ENCODE measurements at places on chromosomes 2 and 18.

DNA sequence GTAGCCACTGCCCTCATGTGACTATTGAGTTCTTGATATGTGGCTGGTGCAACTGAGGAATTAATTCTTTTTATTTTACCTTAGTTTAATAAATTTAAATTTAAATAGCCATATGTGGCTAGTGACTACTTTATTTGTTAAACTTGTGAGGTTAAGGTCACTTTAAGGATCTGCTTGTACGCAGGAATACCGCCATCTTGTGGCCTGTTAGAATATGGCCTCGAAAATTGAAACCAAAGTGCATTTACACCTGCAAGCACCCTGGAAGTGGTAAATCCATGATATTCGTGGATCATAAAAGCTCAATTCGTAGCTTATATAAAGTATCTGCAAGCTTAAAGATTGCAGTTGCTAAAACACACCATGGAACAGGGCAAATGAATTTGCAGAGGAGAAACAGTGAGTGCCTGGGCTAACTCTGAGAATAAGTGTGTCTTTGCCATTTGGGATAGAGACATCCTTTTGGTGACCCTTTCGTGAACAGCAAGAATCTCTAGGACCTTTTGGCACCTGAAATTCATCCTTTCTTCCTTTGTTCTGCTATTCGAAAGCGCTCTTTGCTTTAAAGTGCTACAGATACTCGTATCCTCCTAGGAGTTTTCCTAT is 59.9 kb upstream of the REG3A start:
- no peak for DNase-seq

- DNase-seq: no peak
Measured at GRCh38 chr18:48486754-48487153, 52.1 kb upstream of the CTIF start.

- no peak for DNase-seq
Measured at GRCh38 chr2:196170606-196171247, 651 bp downstream of the STK17B start.

DNA sequence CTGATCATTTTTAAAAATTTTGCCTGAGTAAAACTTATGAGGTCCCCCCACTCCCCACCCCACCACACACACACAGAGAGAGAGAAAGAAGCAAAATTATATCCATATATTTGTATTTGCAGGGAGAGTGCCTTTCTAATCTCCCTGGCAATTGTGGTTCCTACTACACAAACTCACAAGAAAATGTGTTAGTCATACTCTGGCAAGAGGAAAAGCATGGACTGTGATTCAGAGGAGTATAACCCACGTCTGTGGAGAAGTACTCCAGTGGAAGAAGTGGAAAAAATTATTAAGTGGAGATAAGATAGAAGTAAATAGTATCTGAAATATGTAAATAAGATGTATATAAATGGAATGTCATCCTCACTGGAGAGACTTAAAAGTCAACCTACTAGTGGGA is 114.0 kb downstream of the DSEL start:
- DNase-seq: no peak

- DNase-seq: no peak
Measured at GRCh38 chr2:215019085-215019484, 119.3 kb downstream of the ABCA12 start.

DNA sequence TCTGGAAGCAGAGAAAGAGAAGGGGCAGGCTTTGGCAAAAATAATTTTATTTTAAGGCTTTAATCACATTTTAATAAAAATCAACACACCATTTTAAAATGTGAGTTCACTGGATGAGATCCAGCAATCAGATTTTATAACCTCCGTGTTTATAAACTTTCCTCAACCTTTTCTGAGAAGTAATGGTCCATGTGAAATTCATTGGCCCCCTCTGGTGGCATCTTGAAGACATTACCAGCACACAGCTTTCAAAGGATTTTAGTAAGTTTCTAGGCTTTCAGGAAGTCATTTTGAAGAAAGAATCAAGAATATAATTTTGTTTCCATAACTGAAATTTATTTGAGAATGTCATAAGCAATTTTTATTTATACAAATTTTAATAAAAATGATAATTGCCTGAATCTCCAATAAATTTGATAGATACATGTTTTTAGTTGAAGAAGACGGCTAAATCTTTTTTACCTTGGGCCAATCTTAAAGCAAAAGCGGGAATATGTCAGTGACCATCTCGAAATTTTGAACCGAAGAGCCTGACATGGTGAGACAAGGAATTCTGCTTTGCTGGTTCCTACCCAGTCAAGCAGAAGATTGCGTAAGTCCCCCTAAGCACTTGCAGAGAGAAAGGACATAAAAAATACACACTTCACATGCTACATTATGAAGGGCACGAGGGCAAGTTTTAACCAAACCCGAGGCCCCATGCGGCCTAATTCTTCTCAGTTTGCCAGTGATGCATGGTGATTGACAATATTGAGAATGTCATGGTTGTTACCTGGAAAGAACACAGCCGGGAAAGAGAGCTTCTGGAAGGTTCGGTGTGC is 128.4 kb upstream of the CBLN2 start:
- DNase-seq: no peak
